ENCODE measurements at places on chromosomes 5 and 9. TPM values are rescaled to one million over a fixed set of nuclear protein-coding genes. Genes with fewer than 3 reads are reported as not detected.
A peak's percentile ranks its signal among the peaks of the same experiment; 100 is the strongest.

- DNase-seq = no peak
Measured at GRCh38 chr5:34919077-34919476, 3.6 kb downstream of the BRIX1 start.

The ZNF366 gene
- total RNA-seq = not detected

The THOC3 gene
- total RNA-seq = 81.3 TPM

DNA sequence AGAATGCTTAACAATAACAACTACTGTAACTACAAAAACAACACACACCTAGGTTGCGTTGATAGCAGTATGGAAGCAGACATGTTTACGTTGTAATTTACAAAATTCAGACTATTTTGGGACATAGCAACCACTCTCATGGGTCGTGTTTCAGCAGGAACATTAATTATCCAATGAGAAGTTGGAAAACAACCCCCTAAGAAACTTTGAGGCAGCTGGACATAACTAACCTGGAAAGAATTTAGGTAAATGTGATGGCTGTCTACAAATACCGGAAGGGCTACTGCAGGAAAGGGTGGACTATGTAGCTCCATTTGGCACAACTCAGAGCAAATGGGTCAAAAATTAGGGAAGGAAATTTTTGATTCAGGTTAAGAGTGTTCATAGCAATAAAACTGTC lies 409.3 kb downstream of the ADGRV1 start:
- no peak for DNase-seq

The WDR38 gene
- not detected for total RNA-seq

- no peak for DNase-seq
Measured at GRCh38 chr5:151199581-151200185, 24.2 kb downstream of the CCDC69 start.

The ZDHHC11B gene
- total RNA-seq = 0.19 TPM

DNA sequence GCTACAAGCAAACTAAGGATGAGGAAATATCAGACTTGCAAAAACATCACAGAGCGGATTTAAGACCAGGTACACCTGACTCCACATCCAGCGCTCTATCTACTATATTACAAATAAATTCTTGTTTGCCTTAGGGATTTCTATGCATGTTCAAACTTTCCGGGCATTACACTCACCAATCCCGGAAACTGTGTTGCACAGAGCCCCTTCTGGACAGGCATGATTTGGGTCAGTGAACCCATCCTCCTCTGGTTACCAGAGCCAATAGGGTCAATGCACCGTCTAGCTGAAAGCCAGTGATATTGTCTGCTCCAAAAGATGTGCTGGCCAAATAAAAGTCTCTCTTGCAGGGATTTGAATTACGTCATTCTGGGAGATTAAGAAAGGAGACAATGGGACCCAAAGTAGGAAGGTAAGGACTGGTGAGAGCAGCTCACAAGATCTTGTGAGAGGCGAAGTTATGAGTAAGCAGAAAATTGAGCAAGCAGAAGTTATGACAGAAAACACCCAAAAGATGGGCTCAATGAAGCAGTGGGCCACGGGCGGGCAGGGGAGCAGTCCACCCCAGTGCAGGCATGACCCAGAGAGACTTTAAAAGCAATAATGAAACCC lies 155.8 kb upstream of the RAI14 start:
- no peak for DNase-seq

DNA sequence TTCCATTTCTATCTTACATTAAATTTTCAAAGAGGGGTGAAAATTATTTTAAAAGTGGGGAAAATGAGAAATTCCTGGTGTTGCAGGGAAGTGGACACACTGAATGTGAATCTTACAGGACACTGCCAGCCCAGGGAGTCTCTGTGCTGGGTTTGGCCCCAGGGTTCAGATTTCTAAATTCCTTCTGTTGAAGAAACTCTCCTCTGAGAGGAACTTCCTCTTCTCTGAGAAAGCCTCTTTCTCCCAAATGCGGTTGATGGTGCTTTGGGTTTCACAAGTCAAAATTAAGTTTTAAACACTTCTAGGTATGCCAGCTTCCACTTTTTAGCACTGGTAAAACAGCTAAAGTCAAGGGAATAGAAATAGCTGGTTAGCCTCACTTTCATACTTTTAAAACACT lies 317.9 kb upstream of the ITGA1 start:
- DNase-seq = no peak

DNA sequence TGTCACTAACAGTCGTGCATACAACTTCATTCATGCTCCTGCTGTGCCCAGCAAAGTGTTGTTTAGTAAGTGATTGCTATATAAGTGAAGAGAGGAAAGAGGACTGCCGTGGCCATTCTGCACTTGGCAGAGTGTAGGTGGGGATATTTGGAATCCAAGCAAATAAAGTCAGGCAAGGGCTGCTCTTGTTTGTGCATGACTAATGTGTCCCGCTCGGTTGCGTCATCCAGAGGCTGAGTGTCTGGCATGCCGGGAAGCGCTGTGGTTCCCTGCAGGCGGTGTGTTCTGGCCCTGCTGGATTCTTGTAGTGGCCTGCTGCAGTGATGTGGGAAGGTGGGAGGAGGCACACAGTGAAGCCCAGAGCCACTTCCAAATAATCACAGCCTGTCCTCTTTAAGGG lies 136.9 kb upstream of the ANKH start:
- DNase-seq = peak; percentile 99

The ANGPTL2 gene
- total RNA-seq = 8.8 TPM

The SLC6A7 gene
- total RNA-seq = not detected
